CD4-positive, alpha-beta T cell treated with Interleukin-21 for 1 hour (primary cell): ENCODE measurements at places on chromosomes 7 and 10.
A peak's percentile ranks its signal among the peaks of the same experiment; 100 is the strongest.

- no peak for DNase-seq
Measured at GRCh38 chr10:69619626-69620025, 10.4 kb upstream of the FAM241B start.

- DNase-seq = peak; percentile 51
Measured at GRCh38 chr10:95290461-95291364, at the start of gene PDLIM1. TSS of gene PDLIM1 (minus strand) at chr10:95291003. CDS start at chr10:95290915, 88 bp downstream.

DNA sequence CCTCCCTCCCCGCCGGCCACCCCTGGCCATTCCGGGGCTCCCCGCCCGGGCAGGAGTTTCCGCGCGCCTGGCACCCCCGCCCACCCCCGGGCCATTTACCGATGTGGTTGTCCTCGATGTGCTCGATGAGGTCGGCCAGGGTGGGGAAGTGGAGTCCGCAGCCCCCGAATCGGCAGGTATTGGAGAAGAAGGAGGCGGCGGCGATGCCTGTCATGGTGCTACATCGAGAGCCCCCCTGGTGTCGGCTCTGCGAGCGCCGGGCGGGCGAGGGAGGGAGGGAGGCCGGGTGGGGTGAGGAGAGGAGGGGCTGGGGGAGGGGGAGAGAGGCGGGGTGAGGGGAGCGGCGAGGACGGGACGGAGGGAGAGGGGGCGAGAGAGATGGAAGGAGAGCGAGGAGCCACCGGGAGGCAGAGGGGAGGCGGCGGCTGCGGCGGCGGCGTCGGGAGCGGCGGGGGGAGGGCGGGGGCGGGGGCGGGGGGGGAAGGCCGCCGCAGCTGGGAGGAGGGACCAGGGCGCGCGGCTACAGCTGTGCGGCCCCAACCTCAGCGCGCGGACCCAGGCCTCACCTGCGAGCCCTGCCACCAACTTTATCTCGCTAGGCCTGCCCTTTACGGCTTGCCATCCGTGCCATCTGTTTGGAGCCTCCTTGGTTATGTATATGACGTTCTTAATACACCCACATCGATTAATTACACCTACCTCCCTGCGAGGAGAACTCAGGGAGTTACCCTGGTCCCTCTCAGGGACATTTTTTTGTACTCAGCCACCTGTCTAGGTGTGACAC, at the start of gene JAZF1:
TSS of gene JAZF1 (minus strand) at position 432 of the 784 bp plus-strand sequence.
- DNase-seq = peak; percentile 58

GRCh38 chr7:133053321-133053891, 28.5 kb downstream of the CHCHD3 start:
- DNase-seq = no peak

- no peak for DNase-seq
Measured at GRCh38 chr10:7886056-7886455, 67.8 kb downstream of the TAF3 start.

DNA sequence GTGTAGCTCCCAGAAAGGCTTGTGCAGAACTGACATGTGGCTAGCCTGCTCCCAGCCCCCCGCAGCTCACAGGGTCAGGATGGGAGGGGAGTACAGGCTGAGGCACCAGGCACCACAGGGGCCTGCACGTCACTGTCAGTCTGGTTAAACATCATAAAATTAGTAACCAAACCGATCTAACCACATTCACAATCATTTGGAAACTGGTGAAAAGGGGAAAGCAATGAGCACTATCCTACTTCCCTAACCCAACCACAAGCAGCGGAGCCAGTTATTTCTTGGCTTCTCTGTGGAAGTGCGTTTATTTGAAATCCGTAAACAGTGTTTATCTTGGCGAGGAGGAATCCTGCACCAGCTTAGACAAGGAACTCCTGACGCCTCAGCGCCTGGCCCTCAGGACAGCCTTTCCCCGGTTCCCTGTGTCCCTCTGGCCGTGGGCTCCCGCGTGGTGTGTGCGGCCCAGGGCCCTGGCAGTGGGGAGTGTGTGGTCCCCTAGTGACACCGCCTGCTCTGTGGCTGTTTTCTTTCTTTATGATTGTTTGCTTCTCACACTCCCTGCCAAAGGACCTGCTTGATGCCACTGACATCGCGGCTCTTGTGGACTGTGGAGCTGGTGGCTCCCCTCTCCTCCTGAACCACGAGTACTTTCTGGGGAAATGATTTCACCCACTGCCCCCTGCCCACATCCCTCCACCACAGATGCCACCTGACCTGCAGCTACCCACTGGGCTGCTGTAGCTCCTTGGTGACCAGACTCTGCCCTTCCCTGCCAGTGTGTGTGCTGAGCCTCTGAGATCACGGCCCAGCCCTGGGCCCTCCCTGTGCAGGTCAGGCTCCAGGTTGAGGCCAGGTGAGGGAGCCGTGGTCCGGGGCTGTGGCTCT, 38.0 kb downstream of the INPP5A start:
- DNase-seq = peak; percentile 21

GRCh38 chr7:110347081-110347480, 743.8 kb upstream of the LRRN3 start:
- no peak for DNase-seq

DNA sequence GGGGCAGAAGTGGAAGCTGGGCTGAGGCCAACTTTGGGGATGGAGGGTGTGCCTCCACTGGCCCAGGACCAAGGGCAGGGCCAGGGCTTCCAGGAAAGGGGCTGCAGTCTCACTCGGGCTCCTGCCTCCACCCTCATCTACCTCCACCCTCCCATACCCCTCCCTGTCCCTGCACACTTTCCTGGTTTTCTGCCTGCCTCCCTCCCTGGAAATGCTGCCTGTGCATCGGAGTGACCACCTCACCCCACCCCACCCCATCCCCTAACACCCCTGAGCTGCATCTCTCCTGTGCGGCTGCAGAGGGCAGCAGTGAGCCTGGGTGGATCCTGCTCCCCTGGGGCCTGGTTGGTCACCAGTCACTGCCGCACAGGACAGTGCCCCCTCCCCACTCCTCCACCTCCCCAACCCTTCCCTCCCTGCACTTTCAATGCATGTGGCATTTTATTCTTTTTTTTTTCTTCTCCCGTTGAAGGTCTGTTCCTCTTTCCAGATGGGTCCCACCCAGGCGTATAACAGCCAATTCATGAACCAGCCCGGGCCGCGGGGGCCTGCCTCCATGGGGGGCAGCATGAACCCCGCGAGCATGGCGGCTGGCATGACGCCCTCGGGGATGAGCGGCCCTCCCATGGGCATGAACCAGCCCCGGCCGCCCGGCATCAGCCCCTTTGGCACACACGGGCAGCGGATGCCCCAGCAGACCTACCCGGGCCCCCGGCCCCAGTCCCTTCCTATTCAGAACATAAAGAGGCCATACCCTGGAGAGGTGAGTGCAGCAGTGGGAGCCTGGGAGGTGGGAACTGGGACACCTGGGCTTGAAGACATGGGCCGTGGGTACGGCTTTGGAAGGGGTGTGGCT, 54.1 kb upstream of the PPIF start:
- DNase-seq = peak; percentile 21

DNA sequence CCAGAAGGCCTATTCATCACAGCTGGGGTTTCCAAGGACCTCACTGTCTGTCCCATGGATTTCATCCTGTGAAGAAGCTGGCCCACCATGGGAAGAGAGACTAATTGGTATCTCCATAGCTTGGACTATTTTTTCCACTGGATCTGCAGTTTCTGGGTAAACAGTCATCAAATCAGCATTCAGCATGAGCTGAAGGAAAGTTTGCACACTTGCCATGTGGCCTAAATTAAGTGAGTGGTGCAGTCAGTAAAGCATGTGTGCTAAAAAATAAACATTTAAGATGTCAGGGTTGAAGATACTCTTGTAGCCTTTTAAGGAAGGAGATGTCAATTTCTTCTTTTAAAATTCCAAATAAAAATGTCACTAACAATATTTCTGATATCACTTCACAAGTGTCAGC, 381.1 kb upstream of the ZMIZ1 start:
- DNase-seq = no peak

DNA sequence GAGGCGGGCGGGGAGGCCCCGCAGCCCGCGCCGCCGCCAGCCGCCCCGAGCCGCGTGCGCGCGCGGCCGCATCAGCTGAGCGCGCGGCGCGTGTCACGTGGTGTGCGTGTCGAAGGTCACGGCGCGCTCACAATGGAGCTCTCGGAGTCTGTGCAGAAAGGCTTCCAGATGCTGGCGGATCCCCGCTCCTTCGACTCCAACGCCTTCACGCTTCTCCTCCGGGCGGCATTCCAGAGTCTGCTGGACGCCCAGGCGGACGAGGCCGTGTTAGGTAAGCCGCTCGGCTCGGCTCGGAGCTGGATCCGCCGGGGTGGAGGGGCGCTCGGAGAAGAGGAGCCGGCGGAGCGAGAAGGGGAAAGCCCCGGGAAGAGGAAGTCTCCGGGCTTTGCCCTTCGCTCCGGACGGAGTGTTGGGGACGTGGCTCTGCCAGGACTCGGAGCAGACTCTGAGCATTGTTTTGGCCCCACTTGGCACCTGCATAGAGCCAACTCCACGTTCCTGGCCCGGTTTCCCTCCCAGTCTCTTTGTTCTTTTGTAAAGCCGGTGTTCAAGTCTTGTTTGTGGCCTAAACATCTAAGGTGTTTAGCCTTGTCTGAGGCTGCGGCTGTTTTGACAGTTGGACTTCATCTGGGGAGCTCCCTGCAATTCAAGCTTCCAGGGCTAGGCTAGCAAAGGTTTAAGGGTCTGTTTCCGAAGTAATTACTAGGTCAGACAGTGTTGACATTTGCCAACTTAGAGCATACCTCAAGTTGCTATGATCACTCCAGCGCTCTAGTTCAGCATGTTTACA, at the start of gene COMMD3:
TSS of gene COMMD3 (plus strand) at position 103 of the 790 bp plus-strand sequence. CDS start at position 133, 30 bp downstream.
- DNase-seq = peak; percentile 81

- no peak for DNase-seq
Measured at GRCh38 chr10:71836596-71836974, 14.5 kb downstream of the PSAP start.

GRCh38 chr7:16579216-16579615, 52.6 kb downstream of the LRRC72 start:
- DNase-seq = no peak

- DNase-seq = no peak
Measured at GRCh38 chr7:13115855-13116254, 428.4 kb downstream of the ARL4A start.

- no peak for DNase-seq
Measured at GRCh38 chr10:341081-341740, 206.0 kb downstream of the ZMYND11 start.

- no peak for DNase-seq
Measured at GRCh38 chr10:45544191-45544590, 128.4 kb downstream of the ZFAND4 start.

- peak; percentile 90 for DNase-seq
Measured at GRCh38 chr7:584122-584465, 64.4 kb upstream of the PDGFA start.

- peak; percentile 14 for DNase-seq
Measured at GRCh38 chr7:151754142-151754590, 122.7 kb downstream of the PRKAG2 start.

DNA sequence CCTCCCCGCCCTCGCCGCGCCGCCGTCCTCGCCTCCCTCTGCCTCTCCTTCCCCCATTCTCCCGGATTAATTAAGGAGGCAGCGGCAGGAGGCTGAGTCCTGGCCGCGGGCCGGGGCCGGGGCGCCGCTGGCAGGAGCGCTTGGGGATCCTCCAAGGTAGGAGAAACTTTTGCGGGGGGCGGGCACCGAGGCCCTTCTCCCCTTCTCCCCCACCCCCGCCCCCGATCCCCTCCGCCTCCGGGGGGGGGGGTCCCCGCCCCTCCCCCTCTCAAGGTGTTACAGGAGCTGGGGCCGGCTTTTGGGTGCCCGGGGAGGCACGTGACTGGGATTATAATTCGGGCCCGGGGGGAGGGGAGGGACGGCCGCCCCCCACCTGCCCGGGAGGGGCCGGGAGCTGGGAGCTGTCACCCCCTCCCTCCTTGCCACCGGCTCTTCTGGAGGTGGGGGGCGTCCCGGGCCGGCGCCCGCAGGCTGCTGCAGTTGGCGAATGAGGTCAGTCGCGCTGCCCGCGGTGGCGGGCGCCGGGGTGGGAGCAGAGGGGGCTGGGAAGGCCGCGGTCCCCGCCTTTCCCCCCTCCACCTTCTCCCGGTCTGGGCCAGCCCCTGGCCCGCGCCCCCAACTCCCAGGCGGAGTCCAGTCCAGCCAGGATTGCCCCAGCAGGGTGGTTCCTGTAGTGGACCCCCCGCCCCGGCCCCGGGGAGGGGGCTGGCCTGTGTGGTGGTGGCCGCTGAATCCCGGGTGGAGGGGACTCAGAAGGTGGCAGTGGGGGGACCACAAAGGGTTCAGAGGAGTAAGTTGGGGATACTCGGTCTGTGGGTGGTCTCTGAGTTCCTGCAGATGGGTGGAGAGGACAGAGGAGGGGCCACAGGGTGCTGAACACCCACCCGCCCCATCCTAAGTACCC, 567 bp downstream of the GTF2IRD1 start:
- no peak for DNase-seq

DNA sequence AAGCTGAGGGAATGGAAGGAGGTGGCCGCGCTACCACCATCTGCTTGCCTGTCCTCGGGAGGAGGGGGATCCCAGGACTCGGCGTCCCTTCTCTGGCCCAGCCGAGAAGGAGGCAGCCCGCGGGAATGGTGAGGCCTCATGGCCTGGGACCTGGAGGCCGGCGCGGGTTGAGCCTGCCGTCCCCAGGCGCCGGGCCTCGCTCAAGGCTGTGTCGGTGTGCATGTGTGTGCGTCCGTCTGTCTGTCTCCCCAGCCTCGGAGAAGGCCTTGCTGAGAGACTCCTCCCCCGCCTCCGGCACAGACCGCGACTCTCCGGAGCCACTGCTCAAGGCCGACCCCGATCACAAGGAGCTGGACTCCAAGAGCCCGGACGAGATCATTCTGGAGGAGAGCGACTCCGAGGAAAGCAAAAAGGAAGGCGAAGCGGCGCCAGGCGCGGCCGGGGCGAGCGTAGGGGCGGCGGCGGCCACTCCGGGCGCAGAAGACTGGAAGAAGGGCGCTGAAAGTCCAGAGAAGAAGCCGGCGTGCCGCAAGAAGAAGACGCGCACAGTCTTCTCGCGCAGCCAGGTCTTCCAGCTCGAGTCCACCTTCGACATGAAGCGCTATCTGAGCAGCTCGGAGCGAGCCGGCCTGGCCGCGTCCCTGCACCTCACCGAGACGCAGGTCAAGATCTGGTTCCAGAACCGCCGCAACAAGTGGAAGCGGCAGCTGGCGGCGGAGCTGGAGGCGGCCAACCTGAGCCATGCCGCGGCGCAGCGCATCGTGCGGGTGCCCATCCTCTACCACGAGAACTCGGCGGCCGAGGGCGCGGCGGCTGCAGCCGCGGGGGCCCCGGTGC, 1.3 kb downstream of the HMX3 start:
- DNase-seq = no peak

DNA sequence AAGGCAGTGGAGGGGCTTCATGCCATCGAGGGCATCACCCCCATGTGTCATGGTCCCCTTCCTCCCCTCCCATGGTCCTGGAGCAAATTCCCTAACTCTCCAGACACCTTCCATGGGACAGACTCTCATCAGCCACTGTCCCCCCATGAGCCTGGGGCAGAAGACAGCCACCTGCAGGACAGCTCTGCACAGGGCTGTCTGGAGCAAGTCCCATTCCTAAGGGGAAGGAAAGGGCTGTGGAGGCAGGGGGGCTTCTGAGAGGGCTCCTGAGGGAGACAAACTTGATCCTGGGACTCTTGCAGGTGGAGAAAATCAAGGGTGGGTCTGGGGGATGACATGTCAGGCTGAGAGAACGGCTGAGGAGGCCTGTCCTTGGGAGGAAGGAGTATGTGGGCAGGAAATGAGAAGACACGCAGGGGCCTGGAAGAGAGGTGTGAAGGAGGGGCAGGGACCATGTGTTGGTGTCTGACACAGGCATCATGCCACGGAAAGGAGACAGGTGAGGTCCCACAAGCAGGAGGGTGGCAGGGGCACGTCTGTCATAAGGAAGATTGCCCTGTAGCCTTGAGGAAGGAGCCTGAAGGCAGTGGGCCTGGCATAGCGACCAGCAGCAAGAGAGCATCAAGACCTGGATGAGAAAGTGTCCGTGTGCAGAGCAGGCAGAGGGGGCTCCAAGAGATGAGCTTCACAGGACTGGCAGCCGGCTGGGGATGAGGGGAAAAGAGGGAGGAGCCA, 14.4 kb upstream of the GDF10 start:
- DNase-seq = no peak

GRCh38 chr7:516216-516605, 3.4 kb downstream of the PDGFA start:
- no peak for DNase-seq
